ENCODE measurements at places on chromosomes 4 and X. TPM values are rescaled to one million over a fixed set of nuclear protein-coding genes. Genes with fewer than 3 reads are reported as not detected.

GRCh38 chrX:1592470-1593142 is 1.2 kb downstream of the AKAP17A start:
- no peak for DNase-seq

GRCh38 chr4:74316397-74316796 is 8.1 kb downstream of the EPGN start:
- no peak for DNase-seq

- DNase-seq: no peak
Observed at GRCh38 chr4:41077628-41078027, 136.7 kb downstream of the APBB2 start.

DNA sequence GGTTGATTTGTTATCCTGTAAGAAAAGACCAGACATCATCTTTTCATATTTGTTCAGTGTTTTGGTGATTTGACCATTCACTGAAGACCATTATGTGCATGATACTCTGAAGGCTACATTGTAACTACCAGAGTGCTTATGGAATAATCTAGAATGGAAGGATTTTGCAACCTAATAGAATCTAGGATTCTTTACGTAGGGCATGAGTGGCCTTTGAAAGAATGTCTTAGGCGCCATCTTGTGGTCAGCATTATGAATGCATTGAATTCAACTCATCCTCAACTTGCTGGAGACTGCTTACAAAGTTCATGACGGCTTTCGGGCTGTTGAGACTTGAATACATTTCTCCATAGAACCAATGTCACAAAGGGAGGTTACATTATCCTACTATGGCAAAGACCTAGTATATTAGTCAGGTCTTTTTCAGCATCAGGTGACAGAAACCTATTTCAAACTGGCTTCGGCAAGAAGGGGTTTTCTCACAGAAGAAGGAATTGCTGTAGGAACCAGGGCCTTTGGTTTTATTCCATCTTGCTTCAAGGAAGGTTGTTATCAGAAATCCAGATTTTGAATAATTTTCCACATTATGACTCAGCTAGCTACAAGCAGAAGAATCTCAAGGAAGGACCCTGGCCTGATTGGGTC is 104.1 kb downstream of the GPAT3 start:
- no peak for DNase-seq

- no peak for DNase-seq
Observed at GRCh38 chr4:12206091-12206490, 777.4 kb upstream of the HS3ST1 start.

GRCh38 chrX:2632533-2633504 is 58.3 kb upstream of the CD99 start:
- no peak for DNase-seq

DNA sequence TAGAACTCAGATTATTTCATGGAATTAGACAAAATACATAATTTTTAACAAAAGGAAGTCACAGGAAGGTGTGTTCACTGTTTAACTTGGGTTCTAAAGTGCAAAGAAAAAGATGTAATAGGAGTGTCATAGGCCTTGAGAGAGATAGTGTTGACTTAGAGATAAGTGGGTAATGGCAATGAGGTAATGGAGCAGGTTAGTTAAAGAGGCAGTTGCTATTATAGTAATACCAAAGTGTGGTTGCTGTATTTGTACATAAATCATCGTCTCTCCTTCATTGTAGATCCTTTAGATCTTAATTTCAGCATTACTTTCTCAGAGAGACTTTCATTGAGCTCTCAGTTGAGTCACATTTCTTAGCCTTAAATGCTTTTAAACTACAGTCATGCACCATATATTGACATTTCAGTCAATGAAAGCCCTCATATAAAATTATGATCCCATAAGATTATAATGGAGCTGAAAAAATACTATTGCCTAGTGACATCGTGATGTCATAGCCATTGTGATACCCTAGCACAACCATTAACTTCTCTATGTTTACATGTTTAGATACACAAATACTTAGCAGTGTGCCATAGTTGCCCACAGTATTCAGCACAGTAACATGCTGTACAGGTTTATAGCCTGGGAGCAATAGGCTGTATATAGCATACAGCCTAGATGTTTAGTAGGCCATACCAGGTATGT is 245.4 kb downstream of the ADGRL3 start:
- no peak for DNase-seq

- DNase-seq: no peak
Observed at GRCh38 chrX:106742193-106742592, 15.7 kb downstream of the RNF128 start.

- no peak for DNase-seq
Observed at GRCh38 chr4:25984266-25984665, 70.2 kb downstream of the SMIM20 start.

- DNase-seq: no peak
Observed at GRCh38 chr4:177974461-177974860, 532.2 kb upstream of the AGA start.

GRCh38 chrX:148856505-148856904 is 356.1 kb downstream of the AFF2 start:
- DNase-seq: no peak

DNA sequence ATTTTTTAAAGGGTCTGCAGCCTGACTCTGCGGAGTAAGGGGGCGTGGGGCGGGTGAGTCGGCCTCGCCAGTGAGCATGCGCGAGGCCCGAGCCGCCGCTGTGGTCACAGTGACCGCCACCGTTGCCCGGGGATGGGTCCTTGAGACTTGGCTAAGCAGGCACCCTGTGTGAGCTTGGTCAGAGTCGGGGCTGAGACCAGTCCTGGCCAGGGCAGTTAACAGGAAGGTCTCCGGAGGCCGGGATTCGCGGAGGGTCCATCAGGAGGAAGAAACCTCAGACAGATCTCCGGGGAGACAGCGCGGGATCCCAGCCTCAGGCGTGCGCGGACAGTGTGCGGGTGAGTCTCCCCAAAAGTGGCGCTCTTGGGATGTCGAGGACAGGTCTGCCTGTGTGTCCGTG is 1384.4 kb upstream of the PCDH10 start:
- DNase-seq: no peak

- DNase-seq: no peak
Observed at GRCh38 chrX:68533656-68534055, 34.8 kb downstream of the YIPF6 start.

DNA sequence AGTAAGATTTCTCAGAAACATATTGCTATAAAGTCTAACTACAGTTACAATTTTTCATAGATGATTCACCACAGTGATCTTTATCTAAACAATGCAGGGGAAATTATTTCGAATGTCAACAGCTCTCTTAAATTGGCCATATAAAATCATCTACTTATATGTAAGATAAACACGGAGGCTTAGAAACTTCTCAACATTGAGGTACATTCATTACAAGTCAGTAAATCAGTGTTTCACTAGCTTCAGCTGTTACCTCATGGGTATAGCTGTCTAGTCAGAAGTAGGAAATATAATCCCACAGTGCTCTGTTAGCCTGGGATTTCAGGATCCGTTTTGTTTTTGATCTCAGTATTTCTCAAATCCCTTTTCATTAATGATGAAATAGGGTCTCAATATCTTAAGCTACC is 43.2 kb downstream of the PCDH7 start:
- DNase-seq: no peak

GRCh38 chr4:37917388-37917787 is 26.5 kb downstream of the TBC1D1 start:
- no peak for DNase-seq

DNA sequence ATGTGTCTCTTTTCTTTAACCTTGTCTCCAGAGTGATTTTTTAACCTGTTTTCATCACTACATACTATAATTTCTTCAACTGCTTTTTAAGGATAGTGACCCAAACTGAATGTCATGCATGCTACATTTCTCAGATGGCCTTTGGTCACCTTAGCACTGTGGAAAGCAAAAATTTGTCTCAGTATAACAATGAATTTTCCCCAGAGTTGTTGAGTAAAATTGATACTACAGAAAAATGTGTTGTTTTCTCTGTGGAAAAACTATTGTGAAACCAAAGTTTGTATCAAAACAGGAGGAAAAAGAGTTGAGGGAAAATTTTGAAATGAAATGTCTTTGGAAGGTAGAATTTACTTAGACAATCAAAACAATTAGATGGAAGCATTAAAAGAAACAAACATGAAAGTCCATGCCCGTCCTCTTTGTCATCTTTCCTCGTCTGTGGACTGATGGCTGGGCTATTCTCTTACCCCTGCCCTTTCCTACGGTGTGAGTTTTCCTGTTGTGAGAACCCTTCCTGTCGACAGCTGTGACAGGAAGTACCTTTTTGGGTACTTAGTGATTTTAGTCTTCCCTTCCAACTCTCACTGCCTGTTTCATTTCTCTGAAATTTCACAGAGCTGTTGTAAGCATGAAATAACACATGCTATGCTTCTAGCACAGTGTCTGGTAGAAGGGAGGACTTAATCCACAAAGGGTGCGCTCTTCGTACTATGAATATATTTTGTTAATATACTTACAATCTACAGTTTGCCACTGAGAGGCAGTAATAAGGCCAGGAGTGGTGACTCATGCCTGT is 50.8 kb downstream of the LRP2BP start:
- DNase-seq: no peak

- no peak for DNase-seq
Observed at GRCh38 chr4:125390727-125391126, 76.0 kb downstream of the FAT4 start.

DNA sequence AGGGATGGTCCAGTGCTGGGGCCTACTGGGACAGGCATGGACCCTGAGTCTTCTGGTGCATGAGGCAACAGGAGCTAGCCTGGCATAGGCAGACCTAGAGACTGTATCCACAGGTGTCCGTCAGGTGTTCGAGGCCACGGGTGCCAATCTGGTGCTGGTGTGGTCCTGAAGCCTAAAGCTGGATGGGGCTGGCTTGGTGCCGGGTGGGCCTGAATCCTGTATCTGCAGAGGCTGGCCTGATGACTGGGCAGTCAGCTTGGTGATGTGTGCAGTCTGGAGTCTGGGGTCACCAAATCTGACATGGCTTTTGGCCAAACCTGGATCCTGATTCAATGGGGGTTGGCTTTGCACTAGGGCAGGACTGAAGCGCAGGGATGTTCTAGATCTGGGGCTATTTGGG is 269.8 kb upstream of the GRIA3 start:
- DNase-seq: no peak

- DNase-seq: no peak
Observed at GRCh38 chr4:180640193-180640592, 1603.0 kb upstream of the TENM3 start.

DNA sequence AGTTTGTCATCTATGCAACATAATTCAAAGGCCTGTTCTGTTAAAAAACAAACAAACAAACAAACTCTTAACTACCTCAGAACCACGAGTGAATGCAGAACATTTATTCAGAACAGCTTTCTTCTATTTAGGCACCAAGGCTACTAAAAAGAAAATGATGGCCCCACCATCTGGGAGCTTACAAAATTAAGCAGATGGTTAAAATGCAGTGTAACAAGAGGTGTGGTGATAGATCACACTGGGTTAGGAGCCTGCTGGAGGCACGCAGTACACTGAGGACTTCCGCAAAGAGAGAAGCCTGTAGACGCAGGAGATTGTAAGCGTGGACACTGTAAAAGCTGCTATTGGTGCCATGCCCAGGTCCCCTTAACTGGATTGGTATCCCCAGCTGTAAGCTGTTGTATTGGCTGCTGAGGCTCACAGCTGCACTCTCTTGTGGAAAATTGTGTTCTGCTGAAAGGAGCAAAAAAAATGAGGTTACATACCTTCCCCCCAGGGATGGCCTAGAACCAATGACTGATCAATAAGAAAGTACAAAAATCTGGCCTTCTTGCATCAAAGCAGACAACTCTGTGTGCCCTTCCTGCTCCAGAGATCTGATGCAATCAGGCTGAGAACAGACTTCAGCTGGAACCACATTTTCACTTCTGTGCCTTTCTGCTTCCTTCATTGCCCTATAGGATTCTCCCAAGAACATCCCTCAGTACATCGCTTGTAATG is 60.0 kb downstream of the SHROOM3 start:
- no peak for DNase-seq

- DNase-seq: no peak
Observed at GRCh38 chr4:101697266-101697665, 93.3 kb upstream of the BANK1 start.

DNA sequence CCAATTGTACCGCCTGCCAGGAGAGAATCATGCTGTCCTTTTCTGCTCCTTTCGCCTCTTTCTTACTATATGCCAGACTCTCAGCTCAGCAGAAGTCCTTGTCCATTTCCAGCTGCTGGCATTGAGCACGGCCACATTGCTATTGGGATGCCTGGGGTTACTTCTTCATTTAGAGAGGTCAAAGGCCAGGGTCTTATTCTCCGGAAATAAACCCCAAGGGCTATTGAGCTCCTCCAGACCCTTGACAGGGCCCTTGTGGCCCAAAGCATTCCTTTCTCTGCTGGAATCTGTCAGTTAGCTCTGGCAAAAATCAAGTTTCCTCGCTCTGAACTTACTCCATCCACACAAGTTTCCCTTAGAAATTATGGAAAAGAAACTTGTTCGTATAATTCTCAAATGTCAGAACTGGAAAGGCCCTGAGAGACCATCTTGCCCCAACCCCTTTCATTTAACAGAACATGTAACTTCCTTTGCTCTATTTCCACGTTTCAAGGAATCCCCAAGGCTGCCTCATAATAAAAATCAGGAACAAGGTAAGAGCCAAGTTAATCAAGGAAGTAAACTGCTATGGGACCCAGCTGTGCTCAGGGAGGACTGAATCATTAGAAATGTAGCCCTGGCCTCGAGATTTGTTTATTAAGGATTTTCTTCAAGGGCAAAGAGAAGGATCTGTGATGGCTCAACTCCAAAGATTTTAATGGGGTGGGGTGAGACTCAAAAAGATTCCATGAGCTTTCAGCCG is 11.8 kb downstream of the AKAP4 start:
- no peak for DNase-seq

The CXCL5 gene
- total RNA-seq: not detected

The BTC gene
- total RNA-seq: 0.42 TPM

The CSAG1 gene
- not detected for total RNA-seq

The IL2 gene
- total RNA-seq: not detected

The FAM184B gene
- total RNA-seq: not detected

The PCDH19 gene
- total RNA-seq: 5.7 TPM

The CRMP1 gene
- total RNA-seq: 0.21 TPM

The TEX13C gene
- 0.21 TPM for total RNA-seq

The ADGRG4 gene
- total RNA-seq: 0.20 TPM

The CT45A10 gene
- total RNA-seq: not detected

All from tibial nerve (tissue), 4 donors.